ENCODE measurements at places on chromosomes 6 and 20.

DNA sequence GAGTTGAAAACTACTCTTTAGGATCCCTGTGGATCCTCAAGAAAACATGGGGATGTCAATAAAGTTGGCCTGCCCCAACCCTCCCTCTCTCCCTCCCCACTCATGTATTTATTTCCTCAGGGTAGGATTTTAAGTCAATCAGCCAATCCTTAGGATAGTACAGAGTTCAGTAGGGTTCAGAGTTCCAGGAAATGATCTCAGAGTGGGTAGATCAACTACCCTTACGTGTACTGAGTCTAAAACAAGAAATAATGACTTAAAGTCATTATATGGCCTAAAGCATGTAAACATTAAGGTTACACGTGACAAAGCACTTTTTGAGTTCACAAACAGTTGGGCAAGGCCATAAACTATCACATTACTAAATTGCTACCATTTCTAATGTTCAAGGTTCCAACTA, 47.2 kb upstream of the REV3L start:
- DNase-seq = no peak

GRCh38 chr6:32885698-32886286, 31.8 kb downstream of the PSMB9 start:
- DNase-seq = no peak

GRCh38 chr6:51928320-51928719, 159.1 kb downstream of the PKHD1 start:
- no peak for DNase-seq

DNA sequence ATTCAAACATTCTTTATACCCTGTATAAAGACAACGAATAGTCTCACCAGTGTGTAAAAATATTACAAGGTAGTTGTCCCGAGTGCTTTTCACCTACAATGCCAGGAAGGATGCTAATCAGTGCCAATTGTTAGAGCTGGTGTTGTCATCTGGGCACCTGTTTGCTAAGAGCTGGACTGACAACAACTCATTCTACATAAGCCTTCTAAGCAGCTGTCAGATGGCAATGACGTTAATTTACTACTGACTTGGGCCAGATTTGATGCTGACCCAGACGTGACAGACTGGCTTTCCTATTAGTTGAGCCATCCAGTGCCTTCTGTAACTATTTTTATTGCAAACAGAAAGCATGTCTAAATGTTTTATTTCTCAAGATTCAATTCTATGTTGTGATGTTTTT, 355.2 kb downstream of the ADGRB3 start:
- no peak for DNase-seq

GRCh38 chr6:46215213-46215612, 44.4 kb upstream of the ENPP5 start:
- no peak for DNase-seq

DNA sequence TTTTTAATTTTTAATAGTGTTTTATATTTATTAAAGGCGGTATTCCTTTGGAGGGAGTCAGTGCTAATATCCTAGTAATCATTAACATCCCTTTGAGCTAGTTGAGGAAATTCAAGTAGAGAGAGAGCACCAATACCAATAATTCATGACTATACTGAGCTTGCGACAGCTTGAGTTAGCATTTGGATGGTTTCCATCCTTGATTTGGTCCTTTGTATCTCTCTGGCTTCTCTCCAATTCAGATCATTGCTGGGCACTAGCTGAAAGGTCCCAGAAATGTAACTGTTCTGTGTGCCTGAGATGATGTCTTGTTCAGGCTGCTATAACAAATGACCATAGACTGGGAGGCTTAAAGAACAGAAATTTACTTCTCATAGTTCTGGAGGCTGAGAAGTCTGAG, 77.0 kb downstream of the RNF144B start:
- DNase-seq = no peak

DNA sequence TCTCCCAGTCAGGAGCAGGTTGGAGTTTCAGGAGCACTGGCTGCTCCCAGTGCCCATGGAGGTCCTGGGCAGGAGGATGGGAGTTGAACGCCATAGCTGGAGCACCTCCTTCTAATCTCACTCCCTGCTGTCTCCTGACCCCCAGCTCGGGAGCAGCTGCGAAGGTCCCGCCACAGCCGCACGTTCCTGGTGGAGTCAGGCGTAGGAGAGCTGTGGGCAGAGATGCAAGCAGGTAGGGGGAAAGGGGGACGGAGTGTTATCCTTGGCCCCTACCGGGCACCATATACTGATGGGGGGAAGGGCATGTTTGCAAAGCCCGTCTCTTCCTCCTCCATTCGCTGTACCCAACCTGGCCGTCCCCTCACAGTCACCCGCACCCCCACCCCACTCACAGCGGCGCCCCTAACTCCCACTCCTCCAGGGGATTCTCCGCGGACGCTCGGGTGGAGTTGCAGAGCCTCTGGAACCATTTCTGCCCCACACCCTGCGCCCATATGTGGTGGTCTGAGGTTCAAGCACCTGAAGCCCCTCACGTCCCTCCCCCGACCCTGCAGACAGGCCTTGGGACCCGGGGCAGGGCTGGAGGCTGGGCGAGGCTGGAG, 16.7 kb downstream of the HSPA12B start:
- DNase-seq = no peak

DNA sequence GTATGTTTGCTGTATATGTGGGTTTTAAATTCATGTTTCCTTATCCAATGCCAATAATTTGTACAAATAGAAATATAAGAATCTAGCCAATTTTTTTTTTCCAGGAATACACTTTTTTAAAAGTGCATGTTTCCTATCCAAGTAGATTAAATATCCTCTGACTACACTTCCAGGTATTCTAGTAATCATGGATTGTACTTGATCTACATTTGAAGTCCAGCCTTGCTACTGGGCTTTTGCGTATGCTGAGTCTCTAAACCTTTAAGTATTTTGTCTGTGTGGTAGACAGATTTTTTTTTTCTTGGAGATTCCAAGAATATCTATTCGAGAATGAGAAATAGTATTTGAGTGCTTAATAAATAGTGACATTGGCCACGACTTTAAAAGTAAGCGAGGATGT, 188.3 kb downstream of the SASH1 start:
- DNase-seq = no peak
